T-helper 2 cell (primary cell): ENCODE measurements at places on chromosomes 11 and 22.

GRCh38 chr11:2885678-2886081 is at the start of gene CDKN1C:
CDKN1C (minus strand) TSS chr11:2885775; CDS start chr11:2885456, 319 bp downstream.
- DNase-seq: peak; percentile 89

DNA sequence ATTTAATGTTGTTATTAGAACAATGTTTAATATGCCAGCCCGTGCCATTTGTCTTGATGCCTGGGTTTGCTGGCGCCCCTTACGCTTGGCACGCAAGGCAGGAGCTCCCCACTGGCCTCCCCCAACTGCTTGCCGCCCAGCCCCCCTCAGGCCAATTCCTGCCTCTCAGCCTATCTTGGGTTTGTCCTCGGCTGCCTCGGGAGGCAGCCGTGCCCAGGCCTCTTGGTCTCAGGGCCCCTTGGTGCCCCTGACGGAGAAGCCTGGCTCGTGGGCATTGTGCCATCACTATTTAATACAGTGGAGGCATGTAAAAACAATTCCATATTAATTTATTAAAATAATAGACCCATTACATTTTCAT is 119.8 kb downstream of the KCNQ1OT1 start:
- DNase-seq: no peak

- no peak for DNase-seq
Observed at GRCh38 chr22:49760280-49760629, 67.4 kb downstream of the BRD1 start.

DNA sequence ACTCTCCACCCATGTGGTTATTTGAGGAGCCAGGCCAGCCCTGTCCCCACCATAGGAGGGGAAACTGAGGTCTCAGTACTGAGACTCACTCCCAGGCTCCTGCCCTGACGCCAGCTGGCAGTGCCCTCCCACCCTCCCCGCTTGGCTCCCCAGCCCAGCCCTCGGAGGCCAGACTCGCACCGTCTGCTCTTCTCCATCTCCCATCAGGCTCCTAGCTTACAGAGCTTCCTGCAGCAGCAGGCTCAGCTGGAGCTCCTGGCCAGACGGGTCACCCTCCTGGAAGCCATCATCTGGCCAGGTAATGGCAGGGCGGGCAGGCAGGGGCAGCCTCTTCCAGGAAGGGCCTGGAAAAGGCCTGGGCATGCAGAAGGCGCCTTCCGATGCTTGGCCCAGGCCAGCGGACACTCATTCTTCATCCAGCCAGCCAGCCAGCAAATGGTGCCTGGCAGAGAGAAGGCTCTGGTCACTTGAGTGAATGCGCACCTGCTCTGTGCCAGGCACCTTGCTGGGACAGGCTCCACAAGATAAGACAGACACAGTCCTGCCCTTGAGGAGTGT is 12.6 kb downstream of the RHBDD3 start:
- no peak for DNase-seq

DNA sequence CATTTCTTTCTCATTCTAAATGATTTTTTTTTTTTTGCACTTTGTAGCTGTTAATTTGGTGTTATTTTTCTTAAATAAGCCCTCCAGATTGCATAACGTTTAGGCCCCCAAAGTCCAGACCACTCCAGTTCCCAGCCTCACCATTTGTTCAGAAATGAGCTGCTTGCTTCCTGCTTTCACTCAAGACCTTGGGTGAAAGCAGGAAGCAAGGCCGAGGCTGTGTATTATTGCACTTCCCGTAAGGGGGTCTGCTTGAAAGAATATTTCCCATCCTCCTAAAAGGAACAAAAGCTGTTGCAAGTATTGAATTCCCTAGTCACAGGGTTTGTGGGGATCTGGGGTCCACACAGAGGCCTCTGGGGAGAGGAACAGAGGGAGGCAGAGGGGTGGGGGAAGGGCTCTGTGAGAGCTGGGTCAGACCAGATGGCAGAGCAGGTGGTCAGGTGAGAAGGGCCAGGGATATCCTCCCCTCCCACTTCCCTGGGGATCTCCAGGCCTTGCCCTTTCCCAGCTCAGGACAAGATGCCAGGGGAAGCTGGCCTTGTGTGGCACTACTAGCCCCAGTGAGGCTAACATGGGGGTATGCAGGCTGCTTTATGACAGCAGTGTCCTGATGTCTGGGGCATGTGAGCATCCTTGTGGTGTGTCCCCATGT is 51.6 kb upstream of the MYEOV start:
- DNase-seq: no peak

GRCh38 chr22:25747245-25747944 is 5.4 kb downstream of the MYO18B start:
- no peak for DNase-seq

DNA sequence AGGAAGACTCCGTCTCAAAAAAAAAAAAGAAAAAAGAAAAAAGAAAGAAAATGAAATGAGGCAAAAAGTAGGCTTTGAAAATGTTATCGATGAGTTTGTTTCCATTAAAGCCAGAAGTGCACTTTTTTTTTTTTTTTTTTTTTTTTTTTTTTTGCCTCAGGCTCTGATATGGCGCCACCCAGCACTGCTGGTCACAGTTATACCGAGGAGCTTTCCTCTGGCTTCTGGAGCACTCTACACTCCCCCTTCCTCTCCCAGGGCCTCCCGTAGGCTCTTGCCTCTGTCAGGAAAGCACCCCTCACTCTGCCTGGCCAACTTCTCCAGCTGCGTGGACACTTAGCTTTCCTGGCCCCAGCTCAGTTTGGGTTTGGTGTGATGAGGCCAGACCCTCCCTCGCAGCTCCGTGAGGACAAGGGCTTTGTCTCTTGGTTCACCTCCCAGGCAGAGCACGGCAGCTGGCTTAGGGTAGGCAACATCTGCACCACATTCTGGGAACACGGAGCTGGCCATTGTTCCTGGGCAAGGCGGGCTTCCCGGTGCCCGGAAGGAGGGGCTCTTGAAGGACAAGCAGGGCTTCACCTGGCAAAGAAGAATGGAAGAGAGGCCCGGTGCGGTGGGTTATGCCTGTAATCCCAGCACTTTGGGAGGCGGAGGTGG is 16.9 kb downstream of the FADS2 start:
- no peak for DNase-seq

- DNase-seq: no peak
Observed at GRCh38 chr11:44083906-44084305, 11.6 kb upstream of the EXT2 start.

DNA sequence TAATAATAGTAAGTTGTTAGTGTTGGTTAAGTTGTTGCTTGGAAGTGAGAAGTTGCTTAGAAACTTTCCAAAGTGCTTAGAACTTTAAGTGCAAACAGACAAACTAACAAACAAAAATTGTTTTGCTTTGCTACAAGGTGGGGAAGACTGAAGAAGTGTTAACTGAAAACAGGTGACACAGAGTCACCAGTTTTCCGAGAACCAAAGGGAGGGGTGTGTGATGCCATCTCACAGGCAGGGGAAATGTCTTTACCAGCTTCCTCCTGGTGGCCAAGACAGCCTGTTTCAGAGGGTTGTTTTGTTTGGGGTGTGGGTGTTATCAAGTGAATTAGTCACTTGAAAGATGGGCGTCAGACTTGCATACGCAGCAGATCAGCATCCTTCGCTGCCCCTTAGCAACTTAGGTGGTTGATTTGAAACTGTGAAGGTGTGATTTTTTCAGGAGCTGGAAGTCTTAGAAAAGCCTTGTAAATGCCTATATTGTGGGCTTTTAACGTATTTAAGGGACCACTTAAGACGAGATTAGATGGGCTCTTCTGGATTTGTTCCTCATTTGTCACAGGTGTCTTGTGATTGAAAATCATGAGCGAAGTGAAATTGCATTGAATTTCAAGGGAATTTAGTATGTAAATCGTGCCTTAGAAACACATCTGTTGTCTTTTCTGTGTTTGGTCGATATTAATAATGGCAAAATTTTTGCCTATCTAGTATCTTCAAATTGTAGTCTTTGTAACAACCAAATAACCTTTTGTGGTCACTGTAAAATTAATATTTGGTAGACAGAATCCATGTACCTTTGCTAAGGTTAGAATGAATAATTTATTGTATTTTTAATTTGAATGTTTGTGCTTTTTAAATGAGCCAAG is 2.7 kb downstream of the NEAT1 start:
- DNase-seq: no peak

DNA sequence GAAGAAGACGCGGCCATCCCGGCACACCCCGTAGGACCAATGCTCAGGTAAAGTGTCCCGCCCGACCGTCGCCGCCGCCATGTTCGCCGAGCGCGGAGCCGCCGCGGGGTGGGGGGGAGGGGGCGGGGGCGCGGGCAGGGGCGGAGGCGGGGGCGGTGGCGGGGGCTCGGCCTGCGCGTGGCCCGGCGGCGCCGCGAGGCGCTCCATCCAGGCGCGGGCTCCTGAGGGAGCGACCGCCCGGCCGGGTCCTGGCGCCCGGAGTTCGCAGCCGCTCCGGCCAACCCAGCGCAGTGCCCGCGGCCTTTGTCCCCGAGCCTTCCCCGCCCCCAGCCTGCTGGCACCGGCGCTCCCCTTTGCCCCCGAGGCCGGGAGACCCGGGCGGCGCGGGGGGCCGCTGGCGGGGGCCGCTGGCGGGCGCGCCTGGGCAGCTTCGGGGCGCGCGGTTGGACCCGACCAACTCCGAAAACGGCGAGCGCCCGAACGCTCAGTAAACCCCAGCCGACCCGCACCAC is at the start of gene PLEKHA7:
TSS of gene PLEKHA7 (minus strand) at position 94 of the 512 bp plus-strand sequence. CDS start at position 81, 13 bp downstream.
- DNase-seq: no peak

DNA sequence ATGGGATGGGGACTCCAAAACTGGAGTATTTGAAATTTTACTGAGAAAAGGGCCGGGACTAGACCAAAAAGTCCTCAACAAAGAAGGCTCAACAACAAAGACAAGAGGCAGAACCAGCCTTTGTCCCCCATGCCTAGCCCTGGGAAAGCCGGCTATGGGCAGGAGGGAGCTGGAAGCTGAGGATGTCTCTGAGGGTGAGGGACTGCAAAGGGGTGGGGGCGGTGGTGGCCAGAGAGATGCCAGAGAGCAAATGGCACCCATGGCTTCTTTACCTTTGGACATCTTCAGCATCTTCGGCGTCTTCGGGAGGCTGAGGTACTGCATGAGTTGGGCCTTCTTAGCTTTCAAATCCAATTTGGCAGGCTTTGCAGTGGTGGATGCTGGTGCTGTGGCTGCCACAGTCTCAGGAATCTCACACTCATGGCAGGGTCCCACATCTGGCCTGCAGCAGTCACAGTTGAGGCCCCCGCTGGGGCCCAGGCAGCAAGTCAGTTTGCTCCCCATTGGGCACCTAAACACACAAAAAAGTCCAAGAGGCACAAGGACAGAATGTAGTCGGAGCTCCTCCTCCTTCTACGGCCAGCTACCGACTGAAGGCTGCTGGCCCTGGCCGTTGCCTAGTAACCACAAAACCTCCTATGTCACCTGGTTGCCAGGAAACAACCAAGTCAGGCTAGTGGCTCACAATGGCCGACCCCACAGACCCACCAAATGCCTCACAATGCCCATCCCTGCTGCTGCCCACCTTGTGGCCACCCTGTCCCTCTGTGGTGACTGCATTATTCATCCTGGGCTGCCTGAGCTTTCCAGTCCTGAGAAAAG is at the start of gene C22orf42:
TSS of gene C22orf42 (minus strand) at position 592 of the 822 bp plus-strand sequence. CDS start at position 504, 88 bp downstream.
- no peak for DNase-seq

DNA sequence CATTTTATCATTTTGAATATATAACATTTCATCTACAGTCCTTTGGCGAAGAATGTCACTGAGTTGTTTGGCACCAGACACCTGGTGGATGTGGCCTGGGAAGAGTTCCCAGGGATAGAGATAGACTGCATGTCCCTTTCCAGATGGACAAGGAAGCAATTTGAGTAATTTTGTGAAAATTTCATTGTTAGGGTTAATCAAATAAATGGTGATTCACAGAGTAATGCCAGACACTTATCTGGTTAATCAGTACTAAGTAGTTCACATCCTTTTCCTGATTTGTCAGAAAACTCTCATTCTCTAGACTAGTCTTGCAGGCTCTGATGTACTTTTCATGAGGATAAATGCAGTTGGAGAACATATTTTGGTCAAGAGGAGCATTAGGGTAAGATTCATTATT is 41.6 kb downstream of the NAALAD2 start:
- DNase-seq: no peak

DNA sequence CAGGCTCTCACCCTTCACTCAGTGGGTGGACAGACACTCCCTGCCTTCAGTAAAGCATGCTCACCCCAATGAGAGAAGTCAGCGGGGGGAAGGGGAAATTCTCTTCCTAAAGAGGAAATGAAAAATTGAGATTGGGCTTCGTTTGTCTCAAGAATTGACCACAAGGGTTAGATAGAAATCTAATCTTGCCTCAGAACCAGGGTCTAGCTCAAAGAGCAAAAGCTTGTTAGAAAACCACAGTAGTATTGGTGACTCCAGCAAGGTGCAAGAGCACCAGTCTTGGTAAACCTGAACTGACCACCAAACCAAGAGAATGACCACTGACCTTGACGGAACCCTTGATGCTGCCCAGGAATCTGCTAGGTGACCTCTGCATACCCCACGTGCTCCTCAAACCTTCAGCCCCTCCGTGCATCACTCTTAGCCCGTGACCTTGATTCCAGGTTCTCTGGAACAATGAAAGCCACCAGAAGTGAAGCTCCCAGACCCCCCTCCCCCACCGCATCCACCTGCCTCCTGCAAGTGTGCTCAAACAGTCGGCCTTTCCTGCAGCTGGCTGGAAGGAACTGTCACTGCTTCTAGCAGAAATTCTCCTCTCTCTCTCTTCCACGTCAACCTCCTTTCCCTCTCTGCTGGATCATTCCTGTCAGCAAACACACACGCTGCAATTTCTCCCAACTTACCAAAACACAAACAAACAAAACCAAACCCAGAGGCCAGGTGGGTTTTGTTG is 3.1 kb upstream of the TMA7B start:
- DNase-seq: no peak

GRCh38 chr11:120324932-120325810 is at the start of gene TLCD5:
TLCD5 (plus strand) TSS chr11:120325299; CDS start chr11:120327442, 2,143 bp downstream.
- no peak for DNase-seq

- DNase-seq: no peak
Observed at GRCh38 chr11:3207526-3208189, 11.0 kb downstream of the MRGPRG start.

- DNase-seq: no peak
Observed at GRCh38 chr11:57097149-57097548, 84.6 kb upstream of the LRRC55 start.

- DNase-seq: no peak
Observed at GRCh38 chr11:28318871-28319270, 210.7 kb downstream of the METTL15 start.

- DNase-seq: no peak
Observed at GRCh38 chr22:49699928-49700498, 127.7 kb downstream of the BRD1 start.

DNA sequence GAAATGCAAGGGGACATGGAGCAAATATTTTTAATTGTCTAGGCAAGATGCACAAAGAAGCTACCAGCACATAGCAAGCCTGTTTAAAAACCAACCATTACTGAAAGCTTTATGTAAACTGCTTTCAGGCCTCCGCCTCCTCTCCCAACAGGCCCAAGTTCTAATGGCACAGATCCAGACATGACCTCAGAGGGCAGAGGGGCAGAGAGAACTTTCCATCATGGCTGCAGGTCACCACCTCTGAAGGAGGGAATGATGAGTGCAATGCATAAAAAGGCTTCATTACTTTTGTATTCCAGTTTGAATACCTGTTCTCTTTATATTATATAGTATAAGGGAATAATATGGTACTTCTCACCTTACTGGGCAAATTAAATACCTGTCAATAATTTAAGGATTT is 15.2 kb downstream of the DDX17 start:
- no peak for DNase-seq

GRCh38 chr11:117473481-117474091 is 145.9 kb downstream of the CEP164 start:
- no peak for DNase-seq
